ENCODE measurements at places on chromosomes 7 and 10.
A peak's percentile ranks its signal among the peaks of the same experiment; 100 is the strongest.

GRCh38 chr10:93917064-93917391 is 23.2 kb downstream of the SLC35G1 start:
- DNase-seq, result peak; percentile 25

- peak; percentile 68 for DNase-seq
Measured at GRCh38 chr7:74480861-74481417, 27.2 kb downstream of the GTF2IRD1 start.

DNA sequence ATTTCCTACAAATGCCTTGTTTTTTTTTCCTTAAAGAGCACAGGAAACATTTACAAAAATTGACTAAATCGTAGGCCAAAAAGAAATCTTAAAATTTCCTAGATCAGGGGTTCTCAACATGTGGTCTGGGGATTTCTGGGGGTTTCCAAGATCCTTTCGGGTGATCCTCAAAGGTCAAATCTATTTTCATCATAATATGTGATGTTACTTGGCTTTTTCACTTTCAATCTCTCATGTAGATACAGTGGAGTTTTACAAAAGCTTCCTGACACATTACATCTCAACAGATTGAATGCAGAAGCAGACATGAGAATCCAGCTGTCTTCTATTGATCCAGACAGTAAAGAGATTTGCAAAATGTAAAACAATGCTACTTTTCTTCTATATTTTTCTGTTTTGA is 497.3 kb downstream of the INHBA start:
- no peak for DNase-seq

DNA sequence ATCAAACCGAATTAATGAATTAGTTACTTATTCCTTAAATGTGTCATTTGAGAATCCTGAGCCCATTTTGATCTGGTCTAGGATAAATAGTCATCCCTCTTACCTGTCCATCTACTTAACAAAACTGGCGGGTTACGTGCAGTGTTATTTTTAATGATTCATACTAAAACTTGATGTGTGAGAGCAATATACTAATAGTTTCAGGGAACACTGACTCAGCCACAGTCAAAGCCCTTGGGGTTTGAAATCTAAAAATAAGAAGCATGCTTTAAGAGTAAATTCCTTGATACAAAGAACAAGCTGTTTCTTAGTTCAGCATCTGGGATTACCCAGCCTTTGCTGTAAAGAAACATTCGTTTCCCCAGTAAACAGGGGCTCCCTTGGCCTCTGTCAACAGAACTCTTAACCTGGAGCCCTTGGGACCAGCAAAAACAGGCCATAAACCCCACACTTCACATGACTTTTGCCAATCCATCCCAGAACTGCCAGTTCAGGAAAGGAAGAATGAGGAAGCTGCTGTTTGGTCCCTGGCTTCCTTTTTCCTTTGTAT is 370.6 kb upstream of the IGFBP3 start:
- no peak for DNase-seq

DNA sequence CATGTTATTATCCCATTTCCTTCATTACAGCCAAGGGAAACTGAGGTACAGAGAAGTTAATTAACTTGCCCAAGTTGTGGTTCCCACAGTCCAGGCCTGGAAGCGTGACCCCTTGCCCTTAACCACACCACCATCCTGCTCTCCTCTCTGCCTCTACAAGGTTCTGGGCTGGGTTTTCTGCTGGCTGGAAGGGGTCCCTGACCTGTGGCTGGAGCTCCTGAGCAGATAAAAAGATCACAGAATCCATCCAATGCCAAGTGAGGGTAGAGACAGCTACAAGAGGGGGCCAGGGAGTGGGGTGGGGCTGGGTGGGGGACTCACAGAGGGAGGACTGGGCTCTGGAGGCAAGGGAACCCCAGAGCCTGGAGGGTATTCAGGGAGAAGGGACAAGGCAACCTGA is 9.7 kb downstream of the ASB10 start:
- DNase-seq, result no peak

GRCh38 chr7:96591900-96592676 is 117.6 kb downstream of the SEM1 start:
- DNase-seq, result no peak

DNA sequence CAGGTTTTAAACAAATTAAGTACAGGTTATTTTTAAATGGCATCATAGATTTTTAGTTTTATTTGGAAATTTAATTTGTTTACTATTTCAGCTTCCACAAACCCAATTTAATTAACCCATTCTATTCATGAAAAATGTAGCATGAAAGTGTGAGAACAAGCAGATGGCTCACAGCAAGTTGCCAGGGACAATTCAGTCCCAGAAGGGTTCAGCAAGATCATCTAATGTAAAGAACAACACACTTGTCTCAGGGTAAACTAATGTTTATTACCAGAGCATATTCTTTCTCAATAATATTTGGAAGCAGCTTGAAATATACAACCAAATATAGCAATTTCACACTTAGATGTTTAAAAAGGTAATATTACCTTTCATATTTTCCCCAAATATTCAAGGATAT is 166.9 kb upstream of the SLC13A1 start:
- DNase-seq, result no peak

DNA sequence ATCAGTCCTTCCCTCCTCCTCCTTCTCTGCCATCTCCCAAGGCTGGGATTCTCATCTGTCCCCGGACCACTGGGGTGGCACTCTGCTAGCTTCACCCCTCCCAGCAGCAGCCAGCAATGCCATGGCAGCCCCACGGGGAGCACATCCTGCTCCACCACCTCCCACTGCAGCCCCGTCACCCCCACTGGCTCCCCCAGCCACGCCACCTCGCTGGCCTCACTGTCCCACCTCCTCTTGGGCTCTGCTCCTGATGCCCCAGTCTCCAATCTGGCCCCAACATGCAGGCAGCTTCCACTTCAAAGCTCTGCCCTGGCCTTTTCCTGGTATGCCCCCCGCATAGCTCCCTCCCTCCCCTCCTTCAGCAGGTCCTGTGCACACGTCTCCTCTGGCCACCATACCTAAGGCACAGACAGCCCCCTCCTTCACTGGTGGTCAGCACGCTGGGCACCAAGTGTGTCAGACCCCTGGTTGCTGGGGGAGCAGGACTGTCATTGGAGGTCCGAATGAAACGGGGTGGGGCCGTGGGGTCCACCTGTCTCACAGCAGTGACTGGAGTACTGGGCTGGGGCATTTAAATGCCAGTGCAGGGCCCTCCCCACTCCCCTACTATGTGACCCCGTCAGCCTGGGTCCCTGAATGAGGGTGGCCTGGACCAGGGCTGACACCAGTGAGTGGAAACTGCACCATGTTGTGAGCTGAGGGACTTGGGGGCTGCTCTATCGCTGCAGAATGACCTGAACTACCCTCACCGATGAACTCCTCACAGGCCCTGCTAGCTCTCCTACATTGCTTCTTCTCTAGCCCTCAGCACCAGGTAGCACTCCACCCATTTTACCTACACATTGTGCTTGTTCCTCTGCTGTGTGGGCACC is 38.7 kb downstream of the RASGEF1A start:
- no peak for DNase-seq

DNA sequence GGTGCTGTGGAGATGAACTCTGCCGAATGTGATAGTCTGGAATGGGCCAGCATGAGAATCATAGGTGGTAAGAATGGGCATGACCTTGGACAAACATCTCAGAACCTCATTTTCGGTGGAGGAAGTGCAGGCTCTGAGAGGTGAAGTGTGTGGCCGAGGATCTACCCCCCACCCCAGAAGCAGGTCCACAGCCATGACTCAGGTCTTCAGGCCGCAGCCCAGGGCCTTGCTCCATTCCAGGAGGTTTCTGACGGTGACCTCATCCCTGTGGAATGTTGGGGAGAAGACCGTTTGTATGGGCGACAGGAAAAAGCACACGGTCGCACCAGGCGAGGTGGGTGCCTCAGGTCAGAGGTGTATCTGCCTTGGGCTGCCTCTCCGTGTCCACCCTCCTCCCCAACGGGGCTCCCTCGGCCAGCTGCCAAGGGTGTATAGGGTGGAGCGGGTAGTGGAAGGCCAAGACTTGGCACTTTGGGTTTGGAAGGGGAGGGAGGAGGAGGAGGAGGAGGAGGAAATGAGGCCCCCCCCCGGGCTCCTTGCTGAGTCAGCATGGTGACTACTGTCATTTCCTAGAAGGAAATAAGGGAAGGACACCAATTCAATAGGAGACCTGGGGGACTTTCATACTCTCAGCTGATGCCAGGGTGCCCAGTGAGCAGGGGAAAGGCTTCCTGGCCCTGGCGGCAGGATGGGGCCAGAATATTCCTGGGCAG is 168.0 kb upstream of the RHEB start:
- no peak for DNase-seq

GRCh38 chr7:153386556-153386955 is 627.0 kb downstream of the ACTR3B start:
- peak; percentile 10 for DNase-seq

DNA sequence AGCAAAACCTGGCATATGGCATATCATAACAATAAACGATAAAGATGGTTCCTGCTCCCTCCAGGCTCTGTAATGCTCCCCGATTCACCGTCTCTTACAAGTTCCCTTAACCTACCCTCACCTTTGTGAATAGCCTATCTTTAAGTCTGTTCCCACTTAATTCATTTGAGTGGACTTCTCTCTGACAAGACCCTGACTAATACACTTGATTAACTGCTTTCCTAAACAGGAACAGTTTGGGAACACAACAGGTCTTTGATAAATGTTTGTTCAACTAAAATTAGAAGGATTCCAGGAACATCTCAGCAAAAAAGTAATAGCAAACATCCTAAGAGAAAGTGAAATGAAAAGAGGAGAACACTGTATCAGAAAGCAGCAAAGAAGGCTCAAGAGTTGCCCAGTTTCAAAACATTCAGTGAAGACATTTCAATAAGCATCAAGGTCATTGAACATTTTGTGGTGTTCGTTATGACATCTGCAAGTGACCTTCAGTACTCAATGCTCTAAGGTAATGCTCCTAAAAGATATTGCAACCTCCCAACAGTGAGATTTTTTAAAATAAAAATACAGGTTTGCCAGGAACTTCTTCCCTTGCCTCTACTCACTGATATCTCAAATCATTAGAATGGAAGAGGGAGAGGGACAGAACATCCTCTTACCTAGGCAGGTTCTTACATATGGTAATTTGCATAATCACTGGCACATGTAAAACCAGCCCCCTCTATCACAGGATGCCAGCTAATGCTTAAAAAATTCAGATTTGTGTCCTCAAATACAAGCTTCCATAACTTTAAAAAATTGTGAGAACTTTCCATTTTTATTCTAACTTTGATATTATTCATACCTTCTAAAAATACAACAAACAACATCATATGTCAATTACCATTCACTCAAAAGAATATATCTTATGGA is 11.4 kb upstream of the ARHGAP12 start:
- DNase-seq, result no peak

DNA sequence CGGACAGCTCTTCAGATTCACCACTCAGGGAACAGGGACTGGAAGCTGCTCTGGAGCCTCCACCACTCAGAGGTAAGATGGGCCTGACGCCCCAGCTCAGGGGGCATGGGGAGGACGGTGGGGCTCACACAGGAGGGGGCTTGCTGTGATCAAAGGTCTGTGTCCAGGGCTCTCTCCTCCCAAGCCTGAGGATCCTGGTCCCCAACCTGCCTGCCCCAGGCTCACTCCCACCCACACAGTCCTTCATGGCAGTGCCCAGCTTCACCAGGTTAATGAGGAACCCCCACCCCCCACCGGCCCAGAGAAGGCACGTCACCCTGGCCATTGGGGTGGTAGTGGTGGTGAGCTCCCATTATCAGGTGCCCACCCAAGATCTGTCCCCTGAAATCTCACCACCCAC is 926.7 kb upstream of the ZNF722 start:
- DNase-seq, result no peak

DNA sequence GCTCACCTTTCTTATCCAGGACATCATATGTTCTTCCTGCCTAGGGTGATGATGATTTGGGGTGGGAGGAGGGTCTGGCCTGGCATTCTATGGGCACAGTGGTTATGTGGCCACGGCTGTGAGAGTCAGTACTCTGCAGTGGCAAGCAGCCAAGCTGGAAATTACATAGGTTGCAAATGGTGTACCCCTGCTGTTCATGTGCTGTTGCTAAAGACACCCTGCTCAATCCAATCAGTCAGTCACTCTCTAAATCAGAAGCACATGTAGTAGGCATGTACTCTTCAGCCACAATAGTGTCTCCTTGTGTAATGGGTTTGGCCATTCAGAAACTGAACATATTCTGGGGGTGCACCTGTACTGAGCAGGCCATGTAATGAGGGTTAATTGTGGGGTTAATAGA is 449.1 kb upstream of the ANKRD30A start:
- no peak for DNase-seq

DNA sequence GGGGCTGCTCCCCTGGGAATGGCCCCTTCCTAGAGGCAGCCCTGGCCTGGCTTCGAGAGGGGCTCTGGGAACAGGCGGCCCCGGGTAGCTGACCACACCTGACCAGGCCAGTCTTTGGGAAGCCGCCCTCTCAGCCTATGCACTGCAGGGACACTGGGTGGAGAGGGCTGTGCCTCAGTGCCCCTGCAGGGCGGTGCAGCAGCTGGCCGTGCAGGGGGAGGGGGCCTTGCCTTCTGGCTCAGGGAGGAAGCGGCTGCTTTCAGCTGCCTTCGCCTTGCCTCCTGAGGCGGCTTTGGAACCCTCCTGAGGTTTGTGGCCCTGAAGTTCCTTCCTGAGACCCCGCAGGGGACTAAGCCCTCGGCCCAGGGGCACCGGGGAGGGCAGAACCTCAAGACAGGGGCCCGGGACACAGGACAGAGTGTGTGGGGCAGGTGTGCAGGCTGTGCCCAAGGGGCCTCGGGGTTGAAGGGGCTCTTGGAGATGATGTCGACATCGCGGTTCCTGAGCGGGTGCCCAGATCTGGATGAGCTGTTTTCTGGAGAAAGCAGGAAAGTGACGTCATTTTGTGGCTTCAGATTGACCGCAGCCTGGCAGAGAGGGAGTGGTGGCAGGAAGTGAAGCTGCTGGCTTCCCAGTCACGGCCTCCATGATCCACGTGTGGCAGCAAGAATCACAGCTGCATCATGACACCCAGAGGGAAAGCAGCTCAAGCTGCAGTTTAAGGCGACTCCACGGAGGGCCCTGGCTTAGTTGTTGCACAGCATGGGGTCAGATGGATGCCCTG is 17.7 kb downstream of the ADAM8 start:
- DNase-seq, result peak; percentile 70

GRCh38 chr7:120171406-120171805 is 101.6 kb upstream of the KCND2 start:
- no peak for DNase-seq

- DNase-seq, result no peak
Measured at GRCh38 chr7:37549076-37549931, 100.6 kb upstream of the ELMO1 start.

- DNase-seq, result no peak
Measured at GRCh38 chr7:149680331-149681025, 92.9 kb downstream of the ZNF467 start.

GRCh38 chr10:114631090-114631665 is 26.9 kb downstream of the ABLIM1 start:
- no peak for DNase-seq

Measured in colonic mucosa (tissue), 4 donors.